ENCODE measurements at places on chromosomes 7 and 10.

GRCh38 chr7:24370541-24370940, 86.6 kb downstream of the NPY start:
- no peak for DNase-seq

GRCh38 chr10:6476989-6477388, 103.1 kb downstream of the PRKCQ start:
- no peak for DNase-seq

GRCh38 chr10:71187600-71187999, 24.8 kb upstream of the UNC5B start:
- no peak for DNase-seq

DNA sequence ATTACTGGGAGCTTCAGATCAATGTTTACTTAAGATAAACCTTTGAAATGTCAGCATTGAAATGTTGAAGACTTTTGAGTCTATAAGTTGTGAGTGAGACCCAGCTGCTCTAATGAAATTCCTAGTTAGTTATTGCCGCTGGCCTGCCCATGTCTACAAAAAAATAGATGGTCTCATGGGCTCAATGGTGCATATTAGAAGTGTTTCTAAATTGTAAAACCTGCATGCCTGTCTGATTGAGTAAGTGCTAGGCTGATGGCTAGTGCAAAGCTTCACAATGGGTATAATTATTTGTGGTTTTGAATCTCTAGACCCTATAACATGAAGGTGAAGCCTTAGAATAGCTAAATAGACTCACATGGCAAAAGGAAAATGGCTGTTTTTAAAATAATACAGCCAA, 234.5 kb downstream of the SORCS3 start:
- no peak for DNase-seq

- peak; percentile 58 for DNase-seq
Measured at GRCh38 chr7:151008511-151009323, 15.6 kb downstream of the ATG9B start.

- no peak for DNase-seq
Measured at GRCh38 chr7:117212969-117213877, 109.6 kb downstream of the WNT2 start.

DNA sequence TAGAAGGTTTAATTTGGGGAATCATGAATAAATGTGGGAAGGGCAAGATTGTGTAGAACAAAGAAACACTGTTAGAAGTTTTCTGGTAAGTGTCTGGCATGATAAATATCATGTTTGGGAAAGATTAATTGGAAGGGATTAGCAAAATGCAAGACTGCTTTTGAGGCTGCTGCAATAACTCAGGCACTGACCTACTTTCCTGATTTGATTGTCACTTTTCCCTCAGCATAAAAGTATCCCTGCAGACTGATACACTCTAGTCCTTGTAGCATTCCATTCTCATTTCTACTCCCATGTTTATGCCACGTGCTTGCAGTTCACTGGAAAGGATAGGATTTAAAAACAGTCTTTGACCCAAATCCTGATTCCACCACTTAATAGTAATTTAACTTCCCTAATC, 303.3 kb upstream of the SEMA3A start:
- no peak for DNase-seq

DNA sequence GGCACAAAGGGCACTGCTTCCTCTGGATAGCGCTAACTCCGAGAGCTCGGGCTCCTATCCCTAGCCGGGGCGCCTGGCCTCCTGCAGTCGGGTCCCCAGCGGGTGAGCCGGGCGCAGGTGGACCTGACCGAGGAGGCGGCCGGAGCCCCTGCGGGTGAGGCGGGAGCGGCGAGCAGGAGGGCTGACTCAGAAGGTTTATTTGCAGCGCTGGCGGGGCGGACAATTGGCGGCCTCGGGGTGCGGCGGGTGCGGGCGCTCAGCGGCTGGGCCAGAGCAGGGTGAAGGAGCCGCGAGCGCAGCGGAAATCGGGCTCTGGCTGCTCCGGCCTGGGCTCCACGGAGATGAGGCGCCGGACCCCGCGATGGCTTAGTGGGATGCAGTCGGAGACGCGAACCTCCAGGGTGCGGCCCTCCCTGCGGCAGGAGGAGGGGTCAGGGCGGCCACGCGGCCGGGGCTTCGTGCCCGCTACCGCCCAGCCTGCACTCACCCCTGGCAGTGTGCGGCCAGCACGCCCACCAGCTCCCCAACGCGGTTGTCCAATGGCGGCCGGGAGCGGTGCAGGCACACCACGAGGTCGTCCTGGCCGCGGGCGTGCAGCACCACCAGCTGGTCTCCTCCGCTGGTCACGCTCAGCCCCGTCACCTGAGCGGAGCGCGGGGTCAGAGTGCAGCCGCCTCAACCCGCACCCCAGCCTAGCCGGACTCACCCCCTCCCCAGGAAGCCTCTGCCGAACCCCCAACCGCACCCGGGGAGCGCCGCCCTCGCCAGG, 16.1 kb downstream of the MYO1G start:
- DNase-seq, result no peak

DNA sequence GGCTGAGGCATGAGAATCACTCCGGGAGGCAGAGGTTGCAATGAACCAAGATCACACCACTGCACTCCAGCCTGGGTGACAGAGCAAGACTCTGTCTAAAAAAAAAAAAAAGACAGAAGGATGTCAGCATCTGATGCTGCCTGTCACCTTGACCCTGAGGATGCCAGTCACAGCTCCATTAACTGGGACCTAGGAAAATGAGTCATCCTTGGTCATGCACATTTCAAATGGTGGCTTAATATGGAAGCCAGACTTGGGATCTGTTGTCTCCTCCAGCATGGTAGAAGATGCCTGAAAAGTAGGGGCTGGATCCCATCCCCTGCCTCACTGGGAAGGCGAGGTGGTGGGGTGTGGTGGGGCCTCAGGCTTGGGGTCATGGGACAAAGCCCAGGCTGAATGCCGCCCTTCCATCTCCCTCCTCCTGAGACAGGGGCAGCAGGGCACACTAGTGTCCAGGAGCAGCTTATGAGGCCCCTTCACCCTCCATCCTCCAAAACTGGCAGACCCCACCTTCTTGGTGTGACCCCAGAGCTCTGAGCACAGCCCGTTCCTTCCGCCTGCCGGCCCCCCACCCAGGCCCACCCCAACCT, 1.3 kb downstream of the NOS3 start:
- no peak for DNase-seq

GRCh38 chr10:33478089-33478674, 143.7 kb upstream of the NRP1 start:
- DNase-seq, result no peak

GRCh38 chr7:20438248-20438647, 107.5 kb downstream of the ITGB8 start:
- no peak for DNase-seq

DNA sequence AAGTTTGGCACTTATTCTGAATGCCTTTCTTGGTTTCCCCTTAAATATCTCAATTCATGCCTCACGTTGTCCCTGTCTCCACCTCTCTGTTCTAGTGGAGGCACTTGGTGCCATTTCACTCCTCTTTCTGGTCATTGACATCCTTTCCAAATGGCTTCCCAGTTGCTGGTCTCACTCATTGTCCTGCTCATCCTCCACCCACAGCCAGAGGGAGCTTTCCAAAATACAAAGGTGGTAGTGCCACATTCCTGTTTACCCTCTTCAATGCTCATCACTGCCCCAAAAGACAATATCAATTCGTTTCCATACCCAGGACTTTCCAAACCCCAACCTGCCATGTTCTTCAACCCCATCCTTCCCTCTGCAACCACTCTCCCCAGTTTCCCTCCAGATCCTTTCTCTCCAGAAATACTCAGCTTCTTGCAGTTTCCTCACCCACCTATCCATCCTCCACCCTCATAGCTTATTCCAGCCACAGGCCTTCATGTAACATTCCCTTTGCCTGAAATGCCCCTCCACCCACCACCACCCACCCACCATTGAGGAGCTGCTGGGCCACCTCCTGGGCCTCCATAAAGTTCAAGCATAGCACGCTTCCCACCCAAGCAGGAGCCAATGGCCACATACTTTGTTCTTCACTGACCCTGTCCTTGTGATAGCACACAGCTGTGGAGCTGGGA, 63.1 kb upstream of the ADRB1 start:
- no peak for DNase-seq

GRCh38 chr7:87564296-87564963, 36.3 kb downstream of the ABCB1 start:
- DNase-seq, result no peak

GRCh38 chr7:102061354-102061945, 225.2 kb upstream of the SH2B2 start:
- DNase-seq, result no peak

GRCh38 chr7:27699751-27700150, 37.1 kb upstream of the HIBADH start:
- no peak for DNase-seq

GRCh38 chr7:142602183-142602582, 147.1 kb upstream of the PRSS1 start:
- no peak for DNase-seq

DNA sequence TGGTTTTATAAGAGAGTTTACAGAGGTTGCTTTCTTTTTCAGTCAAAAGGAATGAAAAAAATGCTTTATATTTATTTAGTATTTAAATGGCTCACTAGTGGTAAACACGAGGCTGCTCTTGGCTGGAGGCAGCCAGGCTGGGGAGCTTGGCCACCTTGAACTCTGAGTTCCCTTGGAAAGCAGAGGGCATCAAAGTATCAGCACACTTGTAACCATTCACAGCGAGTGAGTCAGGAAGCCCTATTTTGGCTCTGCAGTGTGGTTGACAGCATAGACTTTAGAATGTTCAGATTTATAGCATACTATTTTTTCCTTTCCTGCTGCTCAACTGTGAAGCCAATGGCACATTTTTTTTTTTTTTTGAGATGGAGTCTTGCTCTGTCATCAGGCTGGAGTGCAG, 51.6 kb downstream of the CYCS start:
- DNase-seq, result no peak

GRCh38 chr10:3978761-3979160, 193.8 kb upstream of the KLF6 start:
- DNase-seq, result no peak

DNA sequence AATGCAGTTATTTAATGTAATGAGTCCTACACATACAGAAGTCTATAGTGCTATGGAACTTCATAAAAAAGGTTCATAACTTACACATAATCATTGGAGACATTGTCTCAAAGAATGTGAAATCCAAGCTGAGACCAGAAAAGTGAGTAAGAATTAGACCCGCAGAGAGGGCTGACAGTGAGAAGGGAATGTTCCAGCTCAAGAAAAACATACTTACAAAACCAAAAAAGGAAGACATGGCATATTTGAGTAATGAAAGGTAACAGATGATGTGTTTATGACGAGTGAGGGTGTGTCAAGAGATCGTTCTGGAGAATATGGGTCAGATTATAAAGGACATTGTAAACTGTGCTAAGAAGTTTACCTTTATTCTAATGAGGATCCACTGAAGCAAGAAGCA, 566.5 kb downstream of the ATRNL1 start:
- DNase-seq, result no peak

- DNase-seq, result no peak
Measured at GRCh38 chr7:87886875-87887274, 10.6 kb downstream of the DBF4 start.

- no peak for DNase-seq
Measured at GRCh38 chr7:138607216-138608126, 93.7 kb downstream of the SVOPL start.

- DNase-seq, result no peak
Measured at GRCh38 chr7:42198296-42198695, 38.7 kb downstream of the GLI3 start.

GRCh38 chr7:49911909-49912308, 138.5 kb downstream of the VWC2 start:
- DNase-seq, result no peak

- no peak for DNase-seq
Measured at GRCh38 chr10:12534824-12535223, 185.5 kb downstream of the CAMK1D start.

GRCh38 chr10:128875030-128875744, 591.9 kb upstream of the MGMT start:
- no peak for DNase-seq

DNA sequence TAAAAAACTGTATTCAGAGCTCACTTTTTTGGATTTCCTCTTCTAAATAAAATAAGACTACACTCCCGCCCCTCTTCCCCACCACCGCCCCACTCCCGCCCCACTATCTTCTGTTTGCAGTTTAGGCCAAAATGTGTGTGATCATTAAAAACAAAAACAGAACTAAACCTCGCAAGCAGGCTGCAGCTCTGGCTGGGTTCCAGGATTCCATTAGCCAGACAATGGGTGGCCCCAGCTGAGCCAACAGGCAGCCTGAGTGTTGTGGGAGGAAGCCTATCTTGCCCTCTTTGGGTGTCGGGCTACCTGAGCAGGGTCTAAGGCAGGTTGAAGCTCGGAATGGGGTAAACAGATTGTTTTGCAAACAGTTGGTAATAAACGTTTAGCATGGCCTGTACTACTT, 41.7 kb downstream of the ARL4A start:
- DNase-seq, result no peak

DNA sequence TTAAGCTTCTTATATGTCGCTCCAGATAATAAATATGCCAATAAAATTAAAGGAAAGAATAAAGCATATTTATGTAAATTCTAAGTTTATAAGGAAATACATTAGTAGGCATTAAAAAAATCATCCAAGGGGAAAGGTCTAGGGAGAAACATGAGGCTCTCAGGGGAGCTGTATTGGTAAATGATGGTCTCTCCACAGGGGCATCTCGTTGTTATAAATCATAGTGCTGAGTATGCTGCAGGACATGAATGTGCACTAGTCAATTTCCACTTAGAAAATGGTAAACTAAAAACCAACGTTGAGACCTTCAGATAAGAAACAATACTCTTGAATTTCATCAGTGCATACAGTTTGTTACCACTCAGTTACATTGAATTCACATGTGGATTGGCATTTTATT, 194.0 kb upstream of the AHR start:
- DNase-seq, result no peak

GRCh38 chr7:30080818-30081217, 52.6 kb downstream of the PLEKHA8 start:
- no peak for DNase-seq

DNA sequence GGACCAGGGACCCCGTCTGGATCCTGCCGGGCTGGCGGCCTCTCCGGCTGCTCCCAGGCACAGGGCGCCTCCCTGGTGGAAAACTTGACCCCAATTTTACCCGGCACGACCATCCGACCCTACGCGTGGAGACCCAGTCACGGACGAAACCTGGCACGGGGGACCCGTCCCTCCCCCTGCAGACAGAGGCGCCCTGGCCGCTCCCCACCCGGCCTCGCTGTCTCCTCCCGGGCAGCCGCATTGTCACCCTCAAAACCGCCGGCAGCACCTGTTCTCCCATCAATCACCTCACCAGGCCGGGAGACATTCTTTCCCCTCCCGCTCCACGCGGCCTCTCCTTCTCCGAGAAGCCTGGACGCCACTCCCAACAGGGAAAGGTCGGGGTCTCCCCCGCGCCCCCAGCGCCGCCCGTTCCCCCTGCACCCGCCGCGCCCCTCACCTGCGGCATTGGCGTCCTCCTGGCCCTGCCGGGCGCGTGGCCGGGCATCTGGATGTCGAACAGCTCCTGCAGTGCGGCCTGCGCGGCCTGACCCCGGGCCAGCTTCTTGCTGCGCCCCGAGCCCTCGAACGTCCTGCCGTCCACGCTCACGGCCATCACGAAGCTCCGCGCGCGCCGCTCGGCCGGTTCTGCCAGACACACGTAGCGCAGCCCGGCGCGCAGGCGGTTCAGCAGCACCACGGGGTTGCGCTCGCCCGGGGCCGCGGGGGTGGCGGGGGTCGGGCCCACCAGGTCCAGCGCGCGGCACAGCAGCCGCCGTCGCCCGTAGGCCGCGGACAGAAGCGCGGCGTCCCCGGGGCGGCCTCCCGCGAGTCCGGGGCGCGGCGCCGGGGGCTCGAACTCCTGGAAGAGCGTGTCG, 306.6 kb downstream of the WDR37 start:
- DNase-seq, result no peak

- DNase-seq, result no peak
Measured at GRCh38 chr10:47287365-47287802, 12.6 kb upstream of the GDF10 start.
